ENCODE measurements at places on chromosomes 5 and 9.

DNA sequence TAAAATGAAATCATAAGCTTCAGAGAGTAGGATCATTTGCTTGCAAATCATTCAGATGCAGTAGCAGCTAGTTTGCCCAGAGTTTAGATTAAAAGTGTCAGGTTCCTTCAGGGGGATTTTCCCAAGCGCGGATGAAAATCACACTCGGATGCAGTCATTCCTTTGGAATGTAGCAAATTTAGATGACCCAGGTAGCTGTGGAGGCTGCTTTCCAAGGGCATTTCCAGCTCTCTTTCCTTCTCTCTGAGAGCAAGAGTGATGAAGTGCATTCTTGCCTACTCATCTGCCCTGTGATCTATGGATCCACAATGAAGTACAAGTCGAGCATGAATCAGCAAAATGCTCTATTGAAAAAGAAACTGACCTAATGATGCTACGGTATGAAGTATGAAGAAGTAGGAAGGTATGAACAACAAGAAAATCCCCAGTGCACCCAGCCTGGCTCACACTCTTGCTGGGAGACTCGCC lies 200.2 kb downstream of the PLK2 start:
- DNase-seq = peak; percentile 93

- no peak for DNase-seq
Observed at GRCh38 chr5:82622711-82623514, 344.8 kb upstream of the RPS23 start.

- DNase-seq = no peak
Observed at GRCh38 chr9:84145031-84145430, 164.4 kb downstream of the RMI1 start.

DNA sequence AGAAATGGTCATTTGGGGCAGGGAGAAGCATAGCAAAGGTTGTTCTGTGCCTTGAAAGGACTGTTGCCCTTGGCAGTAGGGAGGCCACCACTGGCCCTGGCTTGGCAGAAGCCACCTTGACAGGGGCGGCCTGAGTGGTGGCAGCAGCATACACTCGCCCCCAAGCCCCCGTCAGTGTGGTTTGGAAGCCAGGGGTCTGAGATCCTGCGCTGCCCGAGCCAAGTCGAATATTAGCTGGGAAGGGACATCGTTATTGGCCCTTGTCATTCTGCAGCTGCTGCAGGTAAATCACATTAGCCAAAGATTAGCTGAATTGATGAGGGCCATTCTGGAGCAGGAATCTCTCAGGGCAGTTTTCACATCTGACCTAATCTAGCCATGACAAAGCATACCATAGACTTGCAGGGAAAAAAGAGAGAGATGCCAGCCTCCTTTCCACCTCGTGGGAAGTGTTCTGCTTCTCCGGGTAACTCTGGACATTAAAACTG lies 9.0 kb downstream of the OLFM1 start:
- DNase-seq = no peak

DNA sequence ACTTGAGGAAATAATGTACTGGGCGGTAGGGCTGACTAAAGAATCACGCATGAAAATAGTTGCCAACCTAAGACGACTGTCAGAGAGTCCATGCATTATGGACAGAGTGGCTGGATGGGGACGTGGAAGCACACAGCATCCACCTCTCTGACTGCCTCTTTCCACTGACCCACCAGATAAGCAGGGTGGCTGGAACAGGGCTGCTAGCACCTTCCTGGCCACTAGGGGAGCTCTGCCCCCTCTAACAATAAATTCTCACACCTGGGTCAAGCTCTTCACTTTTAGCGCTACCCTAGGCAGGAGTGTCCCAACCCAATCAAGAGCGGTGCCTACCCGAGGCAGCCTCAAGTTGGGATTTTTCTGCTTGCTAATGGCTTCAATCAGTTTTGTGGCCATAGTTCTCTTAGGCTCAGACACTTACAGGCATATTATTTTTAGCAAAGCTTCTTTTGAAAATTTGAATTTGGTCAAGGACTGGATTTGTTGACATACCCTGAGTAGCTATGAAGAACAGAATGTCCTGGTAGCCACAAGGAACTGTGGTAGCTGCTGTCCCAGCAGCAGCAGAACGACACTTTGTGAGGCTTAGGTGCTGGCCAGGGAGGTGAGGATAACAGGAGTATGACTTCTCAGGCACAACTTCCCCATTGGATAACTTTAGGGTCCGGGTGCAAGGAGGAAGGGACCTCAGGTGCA lies 6.9 kb upstream of the TPM2 start:
- no peak for DNase-seq

DNA sequence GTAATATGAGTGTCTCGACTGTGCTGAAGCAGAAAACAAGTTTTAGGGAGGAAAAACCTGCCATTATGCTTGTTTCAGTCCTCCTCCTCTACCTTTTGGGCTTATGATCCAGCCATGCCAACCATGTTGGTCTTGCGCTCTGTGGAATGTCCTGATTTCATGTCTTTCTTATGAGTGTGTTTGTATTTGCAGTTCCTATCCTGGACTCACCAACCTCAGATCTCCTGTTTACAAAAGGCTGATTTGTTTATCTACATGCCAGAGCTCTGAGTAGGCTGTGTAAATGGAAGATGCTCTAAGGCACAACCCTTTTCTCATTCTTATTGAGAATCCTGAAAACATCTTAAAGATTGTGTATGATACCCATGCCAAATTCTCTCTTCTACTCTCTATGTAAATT lies 138.6 kb downstream of the ARHGEF28 start:
- DNase-seq = peak; percentile 73

DNA sequence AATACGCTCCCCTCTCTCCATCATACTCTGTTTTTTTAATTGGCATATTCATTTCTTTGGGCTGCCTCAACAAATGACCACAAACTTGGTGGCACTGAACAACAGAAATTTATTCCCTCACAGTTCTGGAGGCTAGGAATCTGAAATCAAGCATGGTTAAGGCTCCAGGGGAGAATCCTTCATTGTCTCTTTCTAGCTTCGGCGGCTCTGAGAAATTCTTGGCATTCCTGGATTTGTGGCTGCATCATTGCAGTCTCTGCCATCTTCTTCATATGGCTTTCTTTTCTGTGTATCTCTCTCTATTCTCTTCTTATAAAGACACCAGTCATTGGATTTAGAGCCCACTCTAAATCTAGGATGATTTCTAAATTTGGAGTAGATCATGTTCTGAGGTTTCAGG lies 10.9 kb upstream of the SLC24A2 start:
- no peak for DNase-seq

- DNase-seq = no peak
Observed at GRCh38 chr5:17748941-17749340, 114.7 kb downstream of the TAF11L14 start.

DNA sequence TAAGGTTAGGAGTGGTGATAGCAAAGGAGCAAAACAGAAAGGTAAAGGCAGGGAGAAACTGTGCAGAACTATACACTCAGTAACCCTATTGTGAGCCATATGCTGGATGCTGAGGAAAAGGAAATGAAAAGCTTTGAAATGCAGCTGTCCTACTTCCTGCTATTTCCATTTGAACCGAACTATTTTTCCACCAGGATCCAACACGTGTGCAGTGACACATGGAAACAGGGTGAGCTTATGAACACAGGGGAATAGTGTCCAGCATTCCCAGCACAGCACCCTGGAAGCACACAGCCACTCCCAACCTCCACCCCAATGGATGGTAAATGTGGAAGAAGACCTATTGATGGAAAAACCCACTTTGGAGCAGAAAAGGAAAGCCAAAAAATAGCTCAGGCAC lies 69.0 kb upstream of the SLC12A2 start:
- DNase-seq = no peak

- no peak for DNase-seq
Observed at GRCh38 chr9:68746525-68746924, 41.5 kb downstream of the PIP5K1B start.

DNA sequence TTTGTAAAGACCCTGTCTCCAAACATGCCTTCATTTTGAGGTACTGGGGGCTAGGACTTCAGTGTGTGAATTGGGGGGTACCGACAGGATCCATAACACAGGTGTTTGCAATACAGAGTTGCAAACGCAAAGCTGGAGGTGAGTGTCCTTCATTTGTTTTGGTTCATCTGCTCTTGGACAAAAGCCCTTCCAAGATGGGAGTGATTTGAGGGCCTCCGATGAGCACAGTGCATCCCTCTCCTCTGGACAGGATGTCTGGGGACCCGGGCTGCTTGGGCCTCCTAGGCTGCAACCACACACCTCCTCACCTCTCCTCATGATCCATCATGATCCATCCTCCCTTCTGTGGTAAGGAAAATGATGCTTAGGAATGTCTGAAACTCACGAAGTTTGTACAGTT lies 23.8 kb downstream of the FGD3 start:
- no peak for DNase-seq

GRCh38 chr5:123881759-123882244 lies 369.8 kb downstream of the CSNK1G3 start:
- DNase-seq = peak; percentile 24

DNA sequence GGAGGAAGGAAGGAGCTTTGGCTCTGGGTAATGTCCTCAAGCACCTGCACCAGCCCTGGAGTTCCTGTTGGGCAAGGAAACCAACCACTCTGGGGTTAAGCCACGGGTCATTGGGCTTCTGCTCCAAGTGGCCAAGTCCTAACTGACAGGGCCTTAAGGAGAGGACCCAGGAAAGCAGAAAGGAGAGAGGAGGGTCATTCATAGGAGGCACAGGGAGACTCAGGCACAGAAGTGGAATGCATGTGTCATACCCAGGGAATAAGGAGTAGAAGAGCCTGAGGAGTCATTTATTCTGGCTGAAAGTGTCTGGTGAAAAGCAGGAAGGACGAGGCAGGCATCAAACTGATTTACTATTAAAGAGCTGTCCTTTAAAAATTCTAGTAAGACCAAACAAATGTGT lies 129.2 kb downstream of the DMRT2 start:
- DNase-seq = no peak

- no peak for DNase-seq
Observed at GRCh38 chr5:116953251-116953930, 378.8 kb upstream of the SEMA6A start.

GRCh38 chr9:116116393-116116792 lies 37.2 kb upstream of the PAPPA start:
- no peak for DNase-seq

DNA sequence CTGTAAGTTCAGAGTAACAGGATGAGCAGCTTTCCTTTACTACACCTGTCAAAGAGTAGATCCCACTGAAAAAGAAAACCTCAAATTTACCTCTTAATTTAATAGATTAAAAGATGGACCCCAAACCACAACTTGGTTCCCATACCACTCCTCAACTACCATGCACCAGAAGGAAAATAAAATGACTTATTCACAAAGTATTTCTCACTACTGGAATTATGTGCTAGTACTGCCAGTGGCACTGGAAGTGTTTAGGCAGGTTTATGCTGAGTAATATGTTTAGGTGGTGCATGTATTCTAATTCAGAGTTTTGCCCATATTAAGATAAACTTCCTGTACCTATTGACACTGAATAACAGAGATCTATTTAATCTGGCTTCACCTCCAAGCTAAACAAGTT lies 6.6 kb downstream of the PLK2 start:
- DNase-seq = no peak

GRCh38 chr5:178207183-178207916 lies 3.0 kb downstream of the HNRNPAB start:
- no peak for DNase-seq
